Tibial artery (tissue), 4 donors: ENCODE measurements at places on chromosomes 11 and 22.

DNA sequence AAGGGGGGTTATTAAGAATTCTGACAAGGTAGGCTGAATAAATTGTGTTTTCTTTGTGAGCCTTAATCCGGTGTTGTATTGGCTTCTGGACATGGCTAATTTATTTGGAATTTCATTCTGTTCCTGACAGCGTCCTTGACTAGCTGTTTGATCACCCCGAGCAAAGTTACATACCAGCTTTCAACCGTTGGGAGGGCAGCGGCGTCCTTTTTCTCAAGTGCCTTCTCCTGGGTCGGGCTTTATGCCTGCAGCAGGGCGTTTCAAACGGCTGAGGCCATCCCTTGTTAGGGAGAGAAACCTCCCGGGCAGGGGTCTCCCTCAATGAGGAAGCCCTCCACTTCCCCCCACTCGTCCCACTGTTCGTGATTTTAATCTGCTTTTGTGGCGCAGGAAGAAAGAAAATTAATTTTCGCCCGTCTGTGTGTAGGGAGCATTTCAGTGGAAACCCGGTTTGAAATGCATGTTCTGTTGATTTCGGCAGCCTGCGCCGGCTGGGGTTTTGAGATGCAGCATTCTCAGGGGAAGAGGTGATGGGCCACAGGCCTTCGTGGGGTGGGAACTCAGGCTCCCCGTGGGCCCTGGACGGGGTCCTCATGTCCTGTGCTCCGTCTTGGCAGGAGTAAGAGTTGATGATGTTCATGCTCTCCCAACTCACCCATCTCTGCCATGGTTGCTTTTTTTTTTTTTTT, 2.9 kb upstream of the SMIM38 start:
- no peak for DNase-seq

GRCh38 chr11:107018219-107018901, at the start of gene GUCY1A2:
Gene GUCY1A2, minus strand, starts transcription at chr11:107018476. Its CDS starts 421 bp downstream, at chr11:107018055.
- DNase-seq: no peak

GRCh38 chr11:109526061-109526460, 104.1 kb downstream of the C11orf87 start:
- DNase-seq: no peak

DNA sequence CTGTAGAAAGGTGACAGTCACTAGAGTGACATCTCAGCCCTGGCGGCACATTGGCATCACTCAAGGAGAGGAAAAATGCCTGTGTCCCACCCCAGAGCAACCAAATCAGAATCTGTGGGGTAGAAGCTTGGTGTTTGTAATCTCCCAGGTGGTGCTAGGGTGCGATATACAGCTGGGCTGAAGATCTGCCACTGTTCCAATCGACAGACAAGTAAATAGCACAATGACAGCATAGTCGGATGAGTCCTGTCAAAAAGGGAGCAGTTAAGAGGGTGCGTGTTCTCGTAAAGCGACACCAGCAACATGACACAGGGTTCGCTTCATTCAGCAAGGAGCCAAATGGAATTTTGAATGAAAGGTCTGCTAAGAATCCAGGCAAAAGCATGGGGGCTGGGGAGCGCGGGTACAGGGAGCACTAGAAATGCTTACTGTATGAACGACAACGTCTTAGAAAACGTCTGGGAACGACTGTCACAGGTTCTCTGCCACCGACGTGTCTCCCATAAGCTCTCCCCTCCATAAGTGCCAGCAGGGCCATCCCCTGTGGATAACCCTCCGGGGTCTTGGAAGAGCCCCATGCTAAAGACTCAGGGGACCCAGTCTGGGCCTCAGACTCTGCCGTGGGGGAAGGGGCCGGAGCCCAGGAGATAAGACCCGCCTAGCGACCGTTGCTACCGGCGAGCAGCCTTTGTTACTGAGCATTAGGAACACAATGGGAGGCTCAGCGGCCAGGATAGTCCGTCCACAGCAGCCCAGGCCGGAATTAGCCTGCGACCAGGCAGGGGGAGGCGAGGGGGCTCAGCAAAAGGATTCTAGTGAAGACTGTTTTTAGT, 20.8 kb downstream of the ADA2 start:
- no peak for DNase-seq
